ENCODE measurements at places on chromosomes 3 and 15.

GRCh38 chr3:149547413-149547812 lies 72.9 kb downstream of the TM4SF4 start:
- DNase-seq, result peak; percentile 55

DNA sequence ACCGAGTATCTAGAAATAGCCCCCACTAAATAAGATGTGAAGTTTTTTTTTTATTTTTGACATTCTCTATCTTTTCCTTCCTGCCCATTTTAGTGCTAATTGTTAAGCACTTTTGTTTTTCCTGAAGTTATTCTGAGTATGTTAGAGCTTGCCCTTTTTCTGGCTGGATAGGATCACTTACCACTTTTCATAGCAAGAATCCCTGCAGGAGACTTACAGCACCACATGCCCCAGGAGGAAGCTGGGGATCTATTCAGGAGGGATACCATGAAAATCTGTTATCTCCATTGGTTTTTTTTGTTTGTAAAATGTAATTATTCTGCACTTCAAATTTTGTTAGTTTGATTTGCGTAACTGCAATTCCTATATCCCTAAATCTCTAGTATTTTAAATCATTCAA lies 968.4 kb downstream of the ZPLD1 start:
- no peak for DNase-seq

DNA sequence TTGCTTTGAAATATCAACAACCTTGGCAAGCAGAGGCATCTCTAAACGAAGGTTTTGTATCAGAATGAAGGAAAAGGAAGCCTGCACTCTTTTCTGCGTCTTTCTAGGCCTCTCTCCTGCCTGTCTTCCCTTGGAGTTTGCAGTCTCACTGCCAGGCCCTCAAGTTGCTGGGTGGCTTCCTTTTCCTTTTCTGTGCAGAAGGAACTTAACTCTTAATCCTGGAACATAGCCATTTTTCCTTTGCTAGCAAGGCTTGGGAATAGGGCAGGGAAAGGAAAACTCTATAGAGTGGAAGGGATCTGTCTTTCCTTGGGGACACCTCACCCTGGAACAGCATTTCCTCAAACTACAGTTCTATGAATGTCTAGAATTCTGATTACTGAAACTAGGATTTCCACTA lies 32.8 kb downstream of the TLNRD1 start:
- no peak for DNase-seq

DNA sequence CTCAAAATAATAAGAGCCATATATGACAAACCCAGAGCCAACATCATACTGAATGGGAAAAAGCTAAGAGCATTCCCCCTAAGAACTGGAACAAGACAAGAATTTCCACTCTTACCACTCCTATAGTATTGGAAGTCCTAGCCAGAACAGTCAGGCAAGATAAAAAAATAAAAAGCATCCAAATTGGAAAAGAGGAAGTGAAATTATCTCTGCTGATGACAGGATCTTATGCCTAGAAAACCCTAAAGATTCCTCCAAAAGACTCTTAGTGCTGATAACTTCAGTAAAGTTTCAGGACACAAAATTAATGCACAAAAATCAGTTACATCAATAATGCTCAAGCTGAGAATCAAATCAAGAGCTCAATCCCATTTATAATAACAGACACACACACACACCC lies 45.9 kb upstream of the SLC2A2 start:
- no peak for DNase-seq
